ENCODE measurements at places on chromosomes 7 and 10.

GRCh38 chr7:30117896-30118295 is 16.9 kb upstream of the MTURN start:
- DNase-seq: no peak

DNA sequence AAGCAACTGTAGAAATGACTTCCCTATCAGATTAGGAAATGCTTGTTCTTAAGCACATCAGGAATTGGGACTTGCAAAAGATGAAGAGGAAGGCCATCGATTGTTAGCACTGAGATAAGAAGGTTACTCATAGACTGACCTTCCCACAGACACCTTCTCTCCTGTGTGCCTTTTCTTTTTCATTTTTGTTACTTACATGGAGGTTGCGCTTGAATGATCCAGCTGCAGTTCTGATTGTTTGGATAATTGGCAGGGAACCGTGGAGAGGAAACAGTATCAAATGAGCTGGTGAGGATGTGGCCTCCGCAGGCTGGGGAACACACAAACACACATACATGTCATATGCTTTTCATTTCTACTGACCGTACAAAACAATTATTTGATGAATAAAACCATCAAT is 134.9 kb upstream of the RSU1 start:
- DNase-seq: no peak

DNA sequence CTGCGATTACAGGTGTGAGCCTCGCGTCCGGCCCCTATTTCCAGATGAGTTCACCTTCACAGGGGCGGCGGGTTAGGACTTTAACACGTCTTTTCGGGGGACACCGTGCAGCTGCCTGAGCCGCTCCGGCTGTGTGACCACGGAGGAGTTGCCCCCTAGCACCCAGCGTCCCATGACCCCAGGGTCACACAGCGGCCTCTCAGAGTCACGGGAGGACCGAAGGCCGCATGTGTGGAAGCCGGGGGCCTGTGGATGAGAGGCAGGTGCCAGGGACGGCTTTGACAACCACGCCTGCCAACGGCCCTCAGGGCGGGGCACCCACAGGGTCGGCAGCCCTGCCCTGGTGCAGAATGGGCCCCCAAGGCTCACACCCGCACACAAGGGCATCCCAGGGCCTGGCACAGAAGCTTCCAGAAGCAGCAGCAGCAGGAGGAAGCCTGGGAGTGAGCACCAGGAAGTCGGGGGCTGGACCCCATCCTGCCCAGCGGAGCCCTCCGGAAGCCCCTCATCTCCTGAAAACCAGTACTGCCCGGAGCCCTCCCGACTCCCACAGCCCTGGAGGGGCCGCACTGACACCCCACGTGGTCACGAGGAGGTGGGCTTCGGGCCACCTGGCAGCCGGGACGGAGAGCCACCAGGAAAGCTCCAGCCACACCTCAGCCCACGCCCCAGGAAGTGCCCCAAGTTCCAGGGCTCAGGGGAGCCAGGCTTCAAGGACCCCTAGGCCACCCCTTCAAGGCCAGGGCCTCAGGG is 32.7 kb downstream of the ADAP1 start:
- no peak for DNase-seq

DNA sequence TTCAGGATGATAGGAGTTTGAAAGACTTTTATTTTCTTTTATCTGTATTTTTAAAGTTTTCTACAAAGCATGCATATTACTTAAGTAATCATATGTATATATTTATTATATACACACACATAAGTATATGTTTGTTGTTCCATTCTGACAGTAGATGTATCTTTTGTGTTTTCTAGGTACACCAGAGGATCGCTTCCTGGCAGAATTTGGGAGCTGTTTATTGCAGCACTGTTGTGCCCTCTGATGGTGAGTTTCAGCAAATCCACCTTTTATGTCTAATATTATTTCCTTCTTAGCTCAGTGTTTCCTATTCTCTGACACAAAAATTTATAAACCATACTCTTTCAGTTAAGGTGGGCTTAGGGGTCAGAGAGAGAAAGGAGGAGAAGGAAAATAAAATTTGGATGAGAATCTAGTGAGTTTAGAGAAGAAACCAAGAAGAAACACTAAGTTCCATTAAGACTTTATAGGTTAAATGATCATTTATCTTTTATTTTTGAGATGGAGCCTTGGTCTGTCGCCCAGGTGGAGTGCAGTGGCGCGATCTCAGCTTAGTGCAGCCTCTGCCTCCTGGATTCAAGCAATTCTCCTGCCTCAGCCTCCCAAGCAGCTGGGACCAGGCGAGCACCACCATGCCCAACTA is 59.2 kb upstream of the OIT3 start:
- DNase-seq: no peak

DNA sequence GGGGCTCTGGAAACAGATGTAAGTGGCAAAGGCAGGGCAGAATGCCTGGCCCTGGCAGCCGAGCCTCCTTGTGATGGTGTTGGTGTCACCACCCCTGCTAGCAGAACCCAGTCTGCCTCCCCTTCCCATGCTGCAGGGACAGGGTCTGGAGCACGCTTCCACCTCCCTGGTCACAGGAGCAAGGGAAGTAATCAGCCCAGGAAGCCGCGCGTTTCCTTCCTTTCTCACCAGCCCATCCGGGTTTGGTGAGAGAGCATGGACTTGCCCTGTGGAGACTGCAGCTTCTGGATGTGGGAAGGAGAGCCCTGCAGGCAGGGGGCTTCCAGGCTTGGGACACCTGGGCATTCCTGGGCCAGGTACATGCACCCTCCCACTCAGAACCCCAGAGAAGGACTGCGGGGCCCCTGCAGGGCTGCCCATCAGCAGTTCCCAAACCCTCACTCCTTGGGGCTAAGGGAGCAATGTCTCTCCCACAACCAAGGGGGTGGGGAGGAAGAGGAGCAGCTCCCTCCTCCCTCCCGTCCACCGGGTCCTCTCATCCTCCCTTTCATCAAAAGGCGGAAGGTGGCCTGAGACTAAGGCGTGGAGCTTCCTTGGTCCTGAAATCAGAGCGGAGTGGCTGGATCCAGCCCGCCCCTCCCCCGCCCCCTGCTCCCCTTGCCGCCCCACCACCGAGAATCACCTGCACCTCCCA is 1.8 kb downstream of the MMRN2 start:
- no peak for DNase-seq

DNA sequence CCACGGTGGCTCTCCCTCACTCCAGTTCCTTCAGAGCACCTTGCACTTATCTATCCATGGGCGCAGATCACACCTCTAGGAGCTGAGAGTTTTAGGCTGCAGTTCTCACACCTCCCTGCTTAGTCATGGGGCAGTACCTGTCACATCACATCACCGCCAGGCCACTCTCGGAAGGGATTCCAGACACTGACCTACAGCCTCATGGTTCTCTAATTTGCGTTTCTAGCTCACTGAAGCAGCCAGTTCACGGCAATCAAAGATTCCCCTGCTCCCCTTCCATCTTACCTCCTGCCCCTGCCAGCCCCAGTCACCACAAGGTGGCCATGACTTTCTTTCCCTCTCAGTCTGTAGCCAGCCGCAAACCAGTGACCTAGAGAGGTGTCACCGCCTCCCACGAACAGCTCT is 34.2 kb downstream of the ADRB1 start:
- no peak for DNase-seq
